Hematopoietic multipotent progenitor cell treated with erythropoietin and hydrocortisone succinate and interleukin-3 and kit ligand, for 17 days (in vitro differentiated cells): ENCODE measurements at places on chromosomes 6 and 20.
A peak's percentile ranks its signal among the peaks of the same experiment; 100 is the strongest.

DNA sequence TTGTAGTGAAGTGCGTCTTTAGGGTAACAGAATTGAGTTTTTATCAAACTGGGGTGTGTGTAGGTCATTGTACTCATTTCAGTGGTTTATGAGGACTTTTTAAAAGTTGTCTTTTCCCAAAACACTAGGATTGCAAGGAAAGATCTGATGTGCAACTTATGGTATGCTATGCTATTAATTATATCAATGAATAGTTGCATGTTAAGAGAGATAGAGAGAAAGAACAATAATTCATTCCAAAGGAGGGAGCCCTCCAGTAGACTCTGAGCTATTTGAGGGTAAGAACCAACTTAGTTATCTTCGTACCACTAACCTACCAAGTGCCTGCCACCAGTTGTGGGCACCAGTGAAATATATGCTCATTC is 117.1 kb downstream of the RNF144B start:
- DNase-seq, result no peak

DNA sequence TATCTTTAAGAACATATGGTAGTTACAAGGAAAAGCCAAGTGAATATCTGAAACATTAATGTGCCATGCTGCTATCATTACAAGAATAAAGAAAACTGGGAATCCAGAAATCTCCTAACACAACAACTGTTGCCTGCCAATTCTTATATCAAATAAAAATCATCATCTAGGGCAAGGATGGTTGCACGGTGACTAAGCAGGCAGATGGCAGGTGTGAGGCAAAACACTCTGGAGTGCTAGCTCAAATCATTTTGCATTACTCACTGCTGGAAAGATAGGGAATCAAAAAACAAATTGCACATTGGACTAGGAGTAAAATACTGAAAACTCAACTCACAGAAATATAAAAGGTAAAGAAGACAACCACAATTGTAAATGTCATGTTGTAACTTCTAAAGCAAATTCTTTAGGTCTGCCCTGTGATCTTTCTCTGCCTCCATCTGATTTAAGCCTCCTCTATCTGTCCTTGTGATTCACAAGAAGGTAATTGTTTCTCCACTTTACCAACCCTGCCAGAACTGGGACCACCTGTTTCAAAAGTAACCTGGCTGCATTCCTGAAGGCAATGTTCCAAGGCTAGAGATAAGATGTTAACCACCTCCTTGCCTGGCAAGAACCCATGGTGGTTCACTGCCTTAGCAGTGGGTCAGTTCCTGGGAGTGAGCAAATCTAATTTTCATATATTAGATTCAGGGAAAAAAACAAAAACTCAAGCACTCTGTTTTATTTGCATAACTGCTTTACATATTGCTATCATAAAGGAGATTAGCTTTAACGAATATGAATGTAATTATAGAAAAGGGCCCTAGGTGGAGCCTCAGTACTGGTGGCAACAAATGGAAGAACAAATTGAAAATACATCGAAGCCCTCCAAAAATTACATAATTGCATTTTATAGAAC is 33.1 kb upstream of the LCA5 start:
- peak; percentile 39 for DNase-seq

GRCh38 chr20:44961870-44962267 is 1.7 kb upstream of the TOMM34 start:
- DNase-seq, result no peak

GRCh38 chr6:165685302-165685701 is 22.3 kb upstream of the PDE10A start:
- no peak for DNase-seq

- DNase-seq, result no peak
Observed at GRCh38 chr6:126307849-126308248, 32.1 kb upstream of the CENPW start.

DNA sequence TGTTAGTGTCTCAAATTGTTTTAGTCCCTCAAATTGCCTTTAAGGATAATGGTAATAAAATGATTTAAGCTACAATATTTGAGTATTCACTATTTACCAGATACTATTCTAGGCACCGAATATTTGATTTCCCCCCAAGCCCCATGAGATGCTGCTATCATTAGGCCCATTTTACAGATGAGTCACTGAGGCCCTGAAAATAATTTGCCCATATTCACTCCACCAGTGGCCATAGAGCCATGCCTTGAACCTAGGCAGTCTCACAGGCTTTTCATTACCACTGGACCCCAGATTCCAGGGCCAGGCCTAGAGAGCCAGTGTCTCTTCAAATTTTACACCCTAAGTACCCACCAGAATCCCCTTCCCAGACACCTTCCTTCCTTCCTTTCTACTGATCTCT is 133.7 kb downstream of the LINC00237 start:
- no peak for DNase-seq

DNA sequence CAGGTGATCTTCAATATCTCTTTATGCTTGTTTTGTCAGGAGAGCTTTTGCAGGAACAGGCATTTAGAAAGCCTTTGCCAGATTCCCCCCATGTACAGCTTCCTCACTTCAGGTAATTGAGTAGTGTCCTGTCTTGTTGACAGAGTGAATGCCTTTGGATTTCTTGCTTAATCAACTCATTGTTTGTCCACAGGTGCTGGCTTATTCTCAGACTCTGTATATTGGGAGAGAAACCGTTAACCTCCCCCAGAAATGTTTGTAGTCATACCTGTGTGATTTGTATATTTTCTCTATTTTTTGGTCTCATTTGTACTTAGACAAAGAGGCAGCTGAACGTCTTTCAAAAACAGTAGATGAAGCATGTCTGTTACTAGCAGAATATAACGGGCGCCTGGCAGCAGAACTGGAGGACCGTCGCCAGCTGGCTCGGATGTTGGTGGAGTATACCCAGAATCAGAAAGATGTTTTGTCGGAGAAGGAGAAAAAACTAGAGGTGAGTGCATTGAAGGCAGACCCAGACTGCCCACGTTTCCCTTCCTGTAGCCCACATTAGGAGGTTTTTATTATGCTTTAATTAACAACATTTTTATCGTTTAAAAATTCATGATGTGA is 32.3 kb downstream of the RPRD1B start:
- DNase-seq, result no peak
